ENCODE measurements at places on chromosomes 3 and 15. TPM values are rescaled to one million over a fixed set of nuclear protein-coding genes. Genes with fewer than 3 reads are reported as not detected.

DNA sequence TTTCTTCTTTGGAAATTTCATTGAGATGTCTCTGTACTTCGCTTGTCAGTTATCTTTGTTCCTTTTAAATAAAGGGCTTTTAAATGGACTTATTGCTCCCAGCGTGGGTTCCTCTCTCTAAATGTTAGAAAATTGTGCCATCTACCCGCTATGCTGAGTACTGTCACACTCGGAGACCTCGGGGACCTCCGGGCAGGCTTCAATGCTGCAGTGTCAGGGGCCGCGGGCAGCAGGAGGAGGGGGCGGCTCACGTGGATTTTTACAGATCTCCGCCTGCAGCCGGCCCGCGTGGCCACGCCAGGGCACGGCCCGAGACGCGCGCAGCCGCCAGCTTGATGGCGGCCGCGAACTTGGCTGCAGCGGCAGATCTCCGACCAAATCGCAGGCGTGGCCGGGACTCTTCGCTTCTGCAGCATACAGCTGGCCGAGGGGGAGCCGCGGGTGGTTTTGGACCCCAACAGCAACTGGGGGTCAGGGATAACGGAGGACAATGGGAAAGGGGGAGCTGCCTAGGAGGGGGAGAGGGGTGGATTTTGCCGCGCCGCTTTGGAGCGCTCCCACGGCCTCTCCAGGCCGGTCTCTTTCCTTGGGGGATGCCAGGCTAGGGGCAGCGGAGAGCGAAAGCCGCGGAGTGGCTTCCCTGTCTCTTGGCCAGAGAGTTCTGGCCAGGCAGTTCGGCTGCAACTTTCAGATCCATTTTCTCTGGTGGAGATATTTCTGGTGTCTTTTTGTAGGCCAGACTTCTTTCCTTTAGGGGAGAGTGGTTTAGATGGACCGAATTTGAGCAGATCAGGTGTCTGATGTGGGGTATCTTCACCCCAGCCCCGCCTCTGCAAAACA lies 15.3 kb downstream of the NR2F2 start:
- DNase-seq = peak; percentile 62

DNA sequence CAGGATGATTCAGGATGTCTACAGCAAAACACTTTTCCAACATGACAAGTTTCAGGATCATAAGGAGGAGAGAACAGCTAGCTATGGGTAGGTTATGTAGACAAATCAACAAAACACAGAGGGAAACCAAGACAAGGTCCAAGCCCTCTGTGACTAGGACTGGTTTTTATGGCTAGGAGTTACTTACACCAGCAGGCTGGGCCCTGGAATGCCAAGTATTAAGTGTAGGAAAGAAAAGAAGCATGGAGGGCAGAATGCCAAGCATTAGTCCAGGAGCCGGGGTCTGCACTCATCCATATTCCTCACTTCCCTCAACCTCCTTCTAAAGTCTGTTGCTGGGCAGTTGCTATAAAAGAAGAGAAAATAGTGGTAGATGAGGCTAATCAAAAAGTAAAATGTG lies 35.3 kb upstream of the PPP2R3A start:
- no peak for DNase-seq

DNA sequence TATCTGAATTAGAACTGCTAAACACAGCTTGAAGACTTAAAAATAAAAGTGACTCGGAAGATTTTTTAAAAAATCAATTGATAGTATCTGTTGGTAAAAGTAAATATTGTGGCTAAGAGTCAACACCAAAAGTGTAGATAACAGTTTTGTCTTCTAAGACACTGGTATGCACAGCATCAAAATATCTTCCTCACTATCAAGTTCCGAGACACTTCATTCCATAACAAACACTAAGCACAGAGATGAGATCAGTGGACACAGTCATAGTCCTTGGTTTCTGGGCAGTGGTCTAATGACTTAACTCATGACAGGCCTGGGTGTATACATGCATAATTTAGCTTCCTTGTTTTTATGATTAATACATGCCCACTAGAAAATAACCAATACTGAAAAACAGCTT lies 63.2 kb downstream of the PXYLP1 start:
- no peak for DNase-seq

- DNase-seq = no peak
Measured at GRCh38 chr3:122484985-122485384, 29.8 kb downstream of the KPNA1 start.

- DNase-seq = no peak
Measured at GRCh38 chr3:147428326-147428725, 19.2 kb downstream of the ZIC1 start.

DNA sequence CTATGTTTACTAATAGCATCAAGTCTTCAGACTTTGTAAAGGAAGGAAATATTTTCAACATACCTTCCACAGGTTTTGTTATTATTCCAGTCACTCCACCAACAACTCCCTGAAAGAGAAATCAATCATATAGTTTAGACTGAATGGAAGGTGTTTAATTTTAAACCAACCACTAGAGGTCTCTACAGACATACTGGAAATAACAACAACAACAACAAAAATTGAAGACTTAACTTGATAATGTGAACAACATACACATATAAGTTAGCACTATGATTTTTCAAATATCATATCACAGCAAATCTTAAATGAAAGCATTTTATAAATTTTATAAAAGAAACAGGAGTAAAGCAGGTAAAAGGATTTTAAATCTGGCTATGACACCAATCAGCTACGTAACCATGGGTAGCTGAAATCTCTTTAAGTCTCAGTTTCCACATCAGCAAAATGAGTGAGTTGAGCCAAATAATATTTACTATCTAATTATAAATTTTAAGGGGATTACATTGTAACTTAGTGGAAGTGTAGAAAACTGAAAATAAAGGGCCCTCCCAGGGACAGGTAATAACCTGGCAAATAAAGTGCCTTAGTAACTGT lies 188.2 kb downstream of the VPS13C start:
- no peak for DNase-seq

- peak; percentile 20 for DNase-seq
Measured at GRCh38 chr3:43894176-43895049, 203.7 kb downstream of the ABHD5 start.

GRCh38 chr3:133377396-133377795 lies 22.5 kb upstream of the BFSP2 start:
- no peak for DNase-seq

DNA sequence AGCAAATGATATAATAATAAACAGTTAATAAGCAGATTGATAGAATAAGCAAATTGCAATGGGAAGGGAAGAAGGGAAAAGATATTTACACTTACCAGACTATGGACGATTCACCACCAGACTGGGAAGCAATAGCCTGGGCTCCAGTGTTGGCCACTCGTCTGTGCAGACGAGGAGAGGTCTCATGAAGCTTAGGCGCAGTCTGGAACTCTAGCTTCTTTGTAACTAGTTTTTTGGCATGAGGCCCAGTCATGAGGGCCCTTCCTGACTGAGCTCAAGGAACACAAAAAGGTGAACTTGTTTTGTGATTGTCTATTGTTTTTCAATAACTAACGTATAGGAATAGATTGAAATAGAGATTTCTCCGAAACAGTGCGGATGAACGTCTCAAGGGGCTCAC lies 63.3 kb upstream of the GATM start:
- peak; percentile 82 for DNase-seq

Gene FRMD4B
- total RNA-seq = 13.5 TPM

Gene SMCO1
- not detected for total RNA-seq

Gene ZNF501
- total RNA-seq = 3.0 TPM

Gene CMTM8
- 14.2 TPM for total RNA-seq

Data from colonic mucosa (tissue), 4 donors.